Vagina (tissue), 2 donors: ENCODE measurements at places on chromosomes 13 and 19.

GRCh38 chr19:53624771-53625545, 6.8 kb upstream of the DPRX start:
- DNase-seq, result no peak

DNA sequence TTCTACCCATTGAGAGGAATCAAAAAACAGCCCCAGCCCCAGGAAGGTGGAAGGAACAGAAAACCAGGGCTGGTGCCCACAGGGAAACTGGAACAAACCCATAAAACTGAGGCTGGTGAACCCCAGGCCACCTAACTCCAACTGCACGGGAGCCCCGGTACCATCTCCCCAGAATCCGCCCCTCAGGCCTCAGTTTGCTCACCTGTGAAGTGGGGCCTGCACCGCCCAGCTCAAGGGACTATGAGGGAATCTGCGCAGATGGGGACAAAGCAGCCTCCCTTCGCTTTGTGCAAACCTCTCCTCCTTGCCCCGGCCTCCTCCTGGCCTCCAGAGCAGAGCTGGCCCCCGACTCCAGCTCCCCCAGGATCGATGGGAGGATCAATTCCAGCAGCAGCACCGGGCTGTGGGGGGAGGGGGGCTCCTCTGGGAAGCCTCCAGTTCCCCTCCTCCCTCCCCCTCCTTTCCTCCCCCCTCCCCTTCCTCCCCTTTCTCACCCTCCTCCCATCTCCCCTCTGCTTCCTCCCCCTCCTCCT, 9.1 kb upstream of the ONECUT3 start:
- no peak for DNase-seq

DNA sequence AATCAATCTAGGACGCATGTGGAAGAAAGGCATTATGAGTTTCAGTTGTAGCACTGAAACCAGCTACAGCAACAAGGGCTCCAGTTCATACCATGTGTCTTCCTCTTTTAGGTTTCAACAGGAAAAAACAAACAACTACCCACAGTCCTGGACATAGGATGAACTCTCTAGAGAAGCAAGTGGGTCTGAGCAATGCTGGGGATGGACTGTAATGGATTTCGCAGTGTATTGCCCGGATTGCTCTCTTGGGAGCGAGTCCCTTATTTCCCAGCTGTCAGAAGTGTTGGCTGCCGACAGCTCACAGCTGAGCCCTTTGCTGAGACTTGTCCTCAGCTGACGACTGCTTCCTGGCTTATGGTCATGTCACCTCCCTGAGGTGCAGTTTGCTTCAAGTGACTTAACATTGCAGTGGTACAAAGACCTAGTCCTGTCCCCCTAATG, 12.1 kb upstream of the MYCBP2 start:
- DNase-seq, result no peak

- DNase-seq, result no peak
These were observed 2.9 kb downstream of the IGFL1 start for GRCh38 chr19:46232468-46232867.

- DNase-seq, result no peak
These were observed 103.9 kb upstream of the DIAPH3 start for GRCh38 chr13:60267498-60268202.

GRCh38 chr13:47437406-47437805, 540.6 kb upstream of the HTR2A start:
- DNase-seq, result no peak

DNA sequence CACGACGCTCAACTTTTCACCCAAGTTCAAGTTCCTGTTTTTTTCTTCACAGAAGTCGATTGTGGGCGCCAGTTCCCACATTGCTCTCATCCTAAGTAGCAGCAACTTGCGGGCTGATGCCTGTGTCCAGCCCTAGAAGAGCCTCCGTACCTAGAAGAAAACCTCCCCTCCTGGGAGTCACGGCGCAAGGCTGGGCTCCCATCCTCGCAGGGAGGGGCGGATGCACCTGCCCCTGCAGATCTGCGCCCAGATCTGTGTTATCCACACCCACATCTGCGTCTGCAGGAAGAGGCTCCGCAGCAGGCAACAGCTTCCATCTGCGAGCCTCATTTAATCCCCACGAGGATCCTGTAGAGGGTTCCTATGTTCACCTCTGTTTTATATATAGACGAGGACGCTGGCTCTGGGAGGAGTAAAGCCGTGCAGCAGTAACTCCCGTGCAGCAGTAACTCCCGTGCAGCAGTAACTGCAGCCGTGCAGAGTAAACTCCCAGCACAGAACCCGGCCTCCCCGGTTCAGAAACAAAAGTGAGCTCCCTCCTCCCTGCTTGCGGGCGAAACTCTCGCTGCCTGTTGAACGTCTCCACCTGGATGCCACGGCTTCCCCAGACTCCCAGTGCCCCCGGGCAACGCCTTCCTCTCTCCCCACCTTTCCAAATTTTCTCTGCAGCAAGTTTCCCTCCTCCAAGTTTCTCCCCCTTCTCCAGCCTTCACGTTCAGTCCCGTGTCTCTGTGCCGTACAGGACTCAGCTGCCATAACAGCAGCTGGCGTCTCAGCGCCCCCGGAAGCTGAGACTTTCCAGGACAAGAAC, 23.5 kb upstream of the LAIR1 start:
- DNase-seq, result no peak

GRCh38 chr19:44951179-44952159, 3.7 kb upstream of the CLPTM1 start:
- DNase-seq, result no peak

DNA sequence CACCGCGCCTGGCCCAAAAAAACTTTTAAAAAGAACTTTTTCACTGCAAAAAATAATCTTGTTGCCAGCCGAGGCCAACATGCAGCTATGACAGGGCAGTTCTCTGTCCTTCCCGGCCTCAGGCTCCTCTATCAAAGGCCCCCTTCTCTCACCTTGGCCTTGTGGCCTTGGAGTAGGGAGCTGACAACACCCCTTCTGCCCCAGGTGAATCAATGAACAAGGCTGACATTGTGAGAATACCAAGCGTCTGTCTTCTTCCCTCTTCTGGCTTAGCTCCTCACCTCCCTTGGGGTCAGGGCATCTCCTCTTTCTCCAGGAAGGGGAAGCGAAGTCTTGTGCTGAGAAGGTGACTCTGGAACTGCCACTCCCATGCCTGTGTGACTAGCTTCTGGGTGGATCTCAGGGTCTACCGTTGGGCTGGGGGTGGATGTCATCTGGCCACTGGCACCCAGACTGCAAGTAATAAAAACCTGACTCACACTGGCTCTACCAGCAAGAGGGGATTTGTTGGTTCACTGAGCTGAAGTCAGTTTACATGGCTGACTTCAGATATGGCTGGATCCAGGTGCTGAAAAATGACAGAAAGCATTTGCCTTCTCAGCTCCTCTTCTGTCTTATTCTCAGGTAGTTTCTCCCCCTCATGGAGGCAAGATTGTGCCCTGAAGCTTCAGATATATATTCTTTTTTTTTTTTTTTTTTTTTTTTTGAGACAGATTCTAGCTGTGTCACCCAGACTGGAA, 6.3 kb downstream of the C19orf38 start:
- DNase-seq, result no peak

GRCh38 chr19:58356766-58357480, 3.6 kb upstream of the A1BG start:
- no peak for DNase-seq

DNA sequence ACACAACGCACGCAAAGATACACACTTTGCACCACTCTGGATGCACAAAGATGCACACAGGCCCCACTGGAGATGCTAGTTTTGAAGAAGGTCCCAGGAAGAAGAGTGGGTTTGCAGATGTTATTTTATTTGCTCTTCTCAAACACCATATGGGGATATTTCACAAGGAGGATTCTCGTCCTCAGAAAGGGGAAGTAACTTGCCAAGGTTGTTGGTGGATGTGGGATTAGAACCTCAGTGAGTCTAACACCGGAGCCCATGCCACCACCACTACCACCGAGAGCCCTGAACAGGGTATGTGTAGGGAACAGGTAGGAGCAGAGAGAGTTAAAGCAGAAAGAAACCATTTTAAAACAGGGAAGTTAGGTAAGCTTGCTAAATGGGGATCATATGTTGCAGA, 9.6 kb upstream of the CEACAM6 start:
- DNase-seq, result no peak

DNA sequence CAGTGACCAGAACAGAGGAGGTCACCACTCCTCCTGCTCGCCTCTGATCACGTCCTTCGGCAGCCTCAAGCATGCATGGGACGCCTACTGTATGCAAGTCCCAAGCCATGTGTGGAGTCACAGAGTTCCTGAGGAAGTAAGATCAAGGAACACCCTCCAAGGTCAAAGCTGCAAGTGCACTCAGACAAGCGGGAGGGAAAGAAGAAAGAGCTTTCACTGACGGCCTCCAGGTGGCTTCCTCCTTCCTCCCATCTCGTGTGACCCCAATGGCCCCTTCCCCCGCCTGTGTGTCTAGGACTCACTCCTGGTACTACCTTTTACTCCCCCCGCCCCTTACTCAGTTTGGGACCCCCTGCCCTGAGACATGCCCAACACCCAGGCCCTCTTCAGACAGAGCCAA, 6.1 kb downstream of the HAUS8 start:
- DNase-seq, result no peak

DNA sequence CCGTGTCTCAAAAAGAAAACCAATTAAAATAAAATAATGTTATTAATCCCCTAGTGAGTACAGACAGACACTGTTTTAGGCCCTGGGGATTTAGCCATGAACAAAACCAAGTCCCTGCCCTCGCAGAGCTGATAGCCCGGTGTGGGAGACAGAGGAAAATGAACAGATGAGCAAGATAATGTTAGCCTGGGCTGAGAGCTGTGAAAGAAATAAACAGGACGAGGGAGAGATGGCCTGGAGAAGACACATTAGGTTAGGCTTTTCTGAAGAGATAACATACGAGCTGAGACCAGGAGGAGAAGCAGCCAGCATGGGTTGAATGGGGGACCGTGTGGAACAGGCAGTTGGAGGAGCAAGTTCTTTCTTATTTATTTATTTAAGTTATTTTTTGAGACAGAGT, 9.0 kb downstream of the RELB start:
- DNase-seq, result no peak

DNA sequence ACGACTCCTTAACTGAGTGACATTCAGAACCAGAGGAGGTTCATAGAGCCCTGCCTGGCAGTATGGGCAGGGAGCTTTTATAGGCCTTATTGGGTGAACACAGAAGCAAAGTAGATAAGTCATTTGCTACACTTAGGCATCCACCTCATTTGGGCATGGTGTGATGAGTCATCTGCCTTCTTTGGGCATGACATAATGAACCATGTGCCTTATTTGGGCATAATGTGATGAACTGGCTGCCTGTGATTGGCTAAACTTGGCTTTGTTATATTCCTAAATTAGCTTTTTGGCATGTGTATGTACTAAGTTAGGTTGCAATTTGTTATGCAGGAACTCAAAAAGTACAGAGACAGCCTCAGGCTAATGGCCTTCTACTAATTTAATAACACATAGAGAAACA, 2210.2 kb upstream of the PCDH20 start:
- DNase-seq, result no peak

DNA sequence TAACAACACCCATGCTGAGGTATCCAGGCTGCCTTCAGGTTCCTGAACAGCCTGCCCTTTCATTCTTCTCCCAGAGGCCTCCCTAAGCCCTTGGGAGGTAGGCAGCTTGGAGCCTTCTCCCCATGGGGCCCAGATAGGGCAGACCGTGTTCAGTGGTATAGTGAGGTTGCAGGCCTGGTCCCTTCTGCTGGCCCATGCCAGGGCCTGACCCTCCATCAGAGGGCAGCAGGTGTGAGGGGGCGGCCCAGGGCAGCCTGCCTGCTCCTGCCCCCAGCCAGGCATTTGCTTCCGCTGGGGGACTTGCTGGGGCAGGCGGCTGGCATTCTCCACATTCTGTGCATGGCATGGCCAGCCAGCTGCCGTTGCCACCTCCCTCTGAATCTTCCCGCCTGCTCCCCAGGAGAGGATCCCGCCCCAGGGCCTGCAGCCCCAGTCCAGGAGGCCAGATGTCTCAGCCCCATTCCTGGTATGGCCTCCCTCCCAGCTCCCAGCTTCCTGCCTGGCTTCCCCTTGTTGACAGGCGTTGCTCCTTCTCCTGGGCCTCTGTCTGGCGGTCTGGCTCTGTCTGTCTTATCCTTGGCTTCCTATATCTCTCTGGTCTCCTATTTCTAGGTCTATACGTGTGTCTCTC, 8.9 kb downstream of the CIC start:
- no peak for DNase-seq

DNA sequence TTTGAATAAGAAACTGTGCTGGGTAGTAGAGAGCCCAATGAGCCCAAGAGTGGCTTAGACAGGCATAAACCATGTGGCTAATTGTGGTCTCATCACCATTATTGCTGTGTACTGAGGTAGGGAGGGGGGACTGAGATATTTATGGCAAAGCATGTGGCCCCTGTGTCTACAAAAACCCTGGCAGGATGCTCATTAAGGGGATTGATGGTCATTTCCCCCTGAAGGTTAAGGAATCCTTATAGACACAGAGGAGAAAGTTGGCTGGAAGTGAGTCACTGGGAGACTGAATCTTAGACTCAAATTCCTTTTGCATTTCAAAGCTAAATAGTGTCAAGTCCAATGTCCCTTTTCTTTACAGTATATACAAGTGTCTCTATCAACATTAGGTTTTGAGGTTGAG, 9.8 kb upstream of the DACT3 start:
- DNase-seq, result no peak

- DNase-seq, result no peak
These were observed 3.2 kb upstream of the PLPP2 start for GRCh38 chr19:294341-294945.

DNA sequence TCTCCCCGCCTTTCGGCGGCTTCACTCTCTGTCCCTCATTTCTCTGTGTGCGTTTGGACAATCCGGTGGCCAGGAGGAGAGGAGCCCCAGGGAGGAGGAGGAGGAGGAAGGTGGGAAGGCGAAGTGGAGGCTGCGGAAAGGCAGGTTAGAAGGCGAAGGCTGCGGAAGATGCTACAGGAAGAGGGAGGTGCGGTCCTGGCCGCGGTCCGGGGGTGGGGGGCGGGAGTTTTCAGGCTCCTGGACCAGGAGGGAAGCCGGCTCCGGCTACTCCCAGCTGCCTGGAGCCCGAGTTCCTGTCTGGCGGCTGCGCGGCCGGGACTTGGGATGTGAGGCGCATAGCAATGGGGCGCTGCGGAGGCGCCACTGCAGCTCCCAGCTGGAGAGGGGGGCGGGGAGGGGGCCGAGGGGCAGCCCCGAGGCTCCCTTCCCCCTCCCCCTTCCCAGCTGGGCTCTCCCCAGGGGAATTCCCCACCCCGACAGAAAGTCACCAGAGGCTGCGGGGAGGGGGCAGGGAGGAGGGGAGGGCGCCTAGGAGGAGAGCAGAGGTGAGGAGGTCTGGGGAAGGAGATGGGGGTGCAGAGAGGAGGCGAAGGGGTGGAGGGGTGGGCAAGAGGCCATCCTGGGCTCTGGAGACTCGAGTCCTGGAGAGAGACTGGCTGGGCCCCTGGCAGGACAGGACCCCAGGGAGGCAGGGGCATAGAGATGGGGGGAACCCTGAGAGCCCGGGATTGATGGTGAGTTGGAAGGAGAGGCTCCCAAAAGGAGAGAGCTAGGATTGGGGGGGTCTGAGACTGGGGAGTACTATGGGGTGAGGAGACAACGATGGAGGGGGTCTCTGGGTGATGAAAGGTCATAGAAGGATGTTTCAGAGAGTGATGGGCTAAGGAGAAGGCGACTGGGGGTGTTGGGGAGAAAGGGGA, 2.0 kb downstream of the LRRC4B start:
- DNase-seq, result no peak

GRCh38 chr13:24313439-24313838, 4.1 kb downstream of the C1QTNF9 start:
- DNase-seq, result no peak
